ENCODE measurements at places on chromosomes 1 and 21.

DNA sequence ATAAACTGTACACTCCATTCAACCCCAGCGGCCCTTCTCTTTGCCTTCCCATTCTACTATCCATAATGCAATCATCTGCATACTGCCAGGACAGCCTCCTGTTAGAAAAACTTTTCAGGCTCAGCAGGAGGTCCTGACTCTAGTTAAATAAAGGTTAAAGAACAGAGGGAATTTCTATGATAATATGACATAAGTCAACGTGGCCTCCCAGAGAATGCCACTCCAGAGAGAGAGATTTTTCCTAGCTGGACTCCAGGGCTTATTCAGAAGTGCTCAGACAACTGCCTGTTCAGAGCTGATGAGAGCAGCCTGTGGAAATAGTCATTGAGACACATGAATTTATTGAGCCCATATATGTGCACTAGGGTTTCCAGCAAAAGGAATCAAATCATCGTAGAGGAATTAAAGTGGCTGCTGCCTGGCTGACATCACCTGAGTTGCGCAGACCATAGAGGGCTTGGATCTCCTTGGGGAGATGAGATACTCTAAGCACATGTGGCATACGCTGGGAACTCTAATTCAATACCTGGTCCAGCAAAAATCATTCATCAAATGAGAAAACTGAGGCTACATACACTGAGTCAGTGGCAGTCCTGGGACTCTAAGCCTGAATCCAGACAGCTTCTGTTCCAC is 736.2 kb downstream of the PTPRU start:
- no peak for DNase-seq

DNA sequence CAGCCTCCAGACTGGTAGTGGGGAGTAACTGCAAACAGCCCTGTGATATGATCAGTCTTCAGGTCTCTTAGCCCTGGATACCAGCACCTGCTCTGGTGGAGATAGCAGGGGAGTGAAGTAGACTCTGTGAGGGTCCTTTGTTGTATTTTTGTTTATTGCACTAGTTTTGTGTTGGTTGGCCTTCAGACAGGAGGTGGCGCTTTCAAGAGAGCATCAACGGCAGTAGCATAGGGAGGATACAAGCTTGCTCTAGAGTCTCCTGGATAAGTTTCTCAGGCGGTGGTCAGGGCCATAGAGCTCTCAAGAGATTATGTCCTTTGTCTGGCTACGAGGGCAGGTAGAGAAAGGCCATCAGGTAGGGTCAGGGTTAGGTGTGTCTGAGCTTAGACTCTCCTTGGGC is 116.4 kb downstream of the USH2A start:
- no peak for DNase-seq

GRCh38 chr21:44846485-44847260 is 26.8 kb downstream of the PTTG1IP start:
- peak; percentile 63 for DNase-seq

- no peak for DNase-seq
Observed at GRCh38 chr1:14919751-14920150, 233.8 kb upstream of the TMEM51 start.

- DNase-seq: peak; percentile 20
Observed at GRCh38 chr1:30253807-30254440, 469.5 kb downstream of the MATN1 start.

GRCh38 chr1:67754526-67754920 is 69.5 kb downstream of the GADD45A start:
- DNase-seq: no peak

GRCh38 chr1:201884425-201884824 is 4.3 kb upstream of the SHISA4 start:
- DNase-seq: no peak

DNA sequence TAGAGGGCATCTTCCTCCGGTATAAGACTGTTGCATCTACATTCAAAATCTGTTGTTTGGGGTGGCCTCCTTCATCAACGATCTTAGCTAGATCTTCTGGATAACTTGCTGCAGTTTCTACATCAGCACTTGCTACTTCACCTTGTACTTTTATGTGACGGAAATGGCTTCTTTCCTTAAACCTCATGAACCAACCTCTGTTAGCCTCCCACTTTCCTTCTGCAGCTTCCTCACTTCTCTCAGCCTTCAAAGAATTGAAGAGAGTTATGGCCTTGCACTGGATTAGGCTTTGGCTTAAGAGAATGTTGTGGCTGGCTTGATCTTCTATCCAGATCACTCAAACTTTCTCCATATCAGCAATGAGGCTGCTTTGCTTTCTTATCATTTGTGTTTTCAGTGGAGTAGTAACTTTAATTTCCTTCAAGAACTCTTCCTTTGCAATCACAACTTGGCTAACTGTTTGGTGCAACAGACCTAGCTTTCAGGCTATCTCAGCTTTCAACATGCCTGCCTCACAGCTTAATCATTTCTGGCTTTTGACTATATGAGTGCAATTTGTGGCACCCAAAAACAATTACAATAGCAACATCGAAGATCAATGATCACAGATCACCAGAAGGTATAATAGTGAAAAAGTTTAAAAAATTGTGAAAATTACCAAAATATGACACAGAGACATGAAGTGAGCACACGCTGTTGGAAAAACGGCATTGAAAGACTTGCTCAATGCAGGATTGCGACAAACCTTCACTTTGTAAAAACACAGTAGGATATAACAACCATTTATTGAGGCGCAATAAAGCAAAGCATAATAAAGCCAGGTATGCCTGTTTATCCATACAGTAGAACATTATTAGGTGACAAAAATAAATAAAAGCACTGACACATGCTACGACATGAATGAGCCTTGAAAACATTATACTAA is 56.7 kb upstream of the GFI1 start:
- DNase-seq: no peak

GRCh38 chr1:77614037-77614436 is 68.4 kb downstream of the ZZZ3 start:
- DNase-seq: no peak

DNA sequence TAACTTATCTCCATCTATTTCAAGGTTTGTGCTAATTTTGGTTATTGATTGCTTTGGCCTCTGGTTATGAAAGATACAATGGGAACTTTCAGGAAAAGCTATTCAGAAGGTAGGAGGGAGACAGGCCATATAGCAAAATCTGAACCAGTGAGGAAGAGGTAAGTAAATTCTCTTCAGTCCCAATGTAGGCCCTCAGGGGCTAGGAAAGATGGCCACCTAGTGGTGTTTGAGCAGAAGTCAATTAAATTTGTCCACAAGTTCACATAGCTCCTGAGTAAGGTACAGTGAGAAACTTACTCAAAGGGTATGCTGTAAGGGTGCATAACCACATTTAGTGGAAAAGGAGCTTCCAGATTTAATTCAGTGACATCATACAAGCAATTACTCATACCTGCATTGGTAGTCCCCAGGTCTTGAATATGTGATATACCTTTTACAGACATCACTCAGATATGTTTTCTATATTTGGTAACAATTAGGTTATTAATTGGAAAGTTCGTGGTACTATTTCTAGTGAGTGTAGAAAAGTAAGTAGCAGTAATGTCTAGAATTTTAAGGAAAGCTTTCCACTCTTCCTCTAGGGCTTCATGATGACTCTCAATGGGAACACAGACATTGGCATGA is 21.4 kb upstream of the FMO1 start:
- no peak for DNase-seq

- DNase-seq: no peak
Observed at GRCh38 chr21:36776981-36777617, 78.2 kb downstream of the SIM2 start.

DNA sequence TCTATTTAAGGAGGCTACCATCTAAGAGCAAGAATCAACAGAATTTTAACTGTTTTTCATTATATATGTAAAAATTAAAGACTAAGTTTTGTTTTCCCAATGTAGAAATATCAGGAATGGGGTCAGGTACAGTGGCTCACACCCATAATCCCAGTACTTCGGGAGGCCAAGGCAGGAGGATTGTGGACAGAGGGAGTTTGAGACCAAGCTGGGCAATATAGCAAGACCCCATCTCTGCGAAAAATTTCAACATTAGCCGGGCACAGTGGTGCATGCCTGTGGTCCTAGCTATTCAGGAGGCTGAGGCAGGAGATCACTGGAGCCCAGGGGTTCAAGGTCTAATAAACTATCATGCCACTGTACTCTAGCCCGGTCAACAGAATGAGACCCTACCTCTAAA is 5.3 kb downstream of the LRRC40 start:
- DNase-seq: no peak

DNA sequence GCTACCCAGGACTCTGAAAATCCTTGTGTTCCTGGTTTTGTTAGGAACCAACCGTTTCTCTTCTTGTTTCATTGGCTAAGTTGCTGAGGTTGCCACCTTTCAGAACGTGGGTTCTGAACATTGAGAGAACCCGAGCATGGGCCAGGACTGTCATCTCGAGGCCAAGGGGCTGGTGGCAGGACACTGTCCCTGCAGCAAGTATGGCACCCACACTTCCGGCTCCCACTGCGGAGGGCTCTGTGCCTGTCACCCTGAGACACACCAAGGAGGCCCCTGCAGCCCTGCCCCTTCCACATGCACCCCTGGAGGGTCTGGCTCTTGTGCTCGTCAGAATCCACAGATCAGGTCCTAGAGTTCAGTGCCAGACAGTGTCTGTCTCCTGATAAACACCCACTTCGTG is 39.1 kb upstream of the LRRC3 start:
- DNase-seq: no peak

DNA sequence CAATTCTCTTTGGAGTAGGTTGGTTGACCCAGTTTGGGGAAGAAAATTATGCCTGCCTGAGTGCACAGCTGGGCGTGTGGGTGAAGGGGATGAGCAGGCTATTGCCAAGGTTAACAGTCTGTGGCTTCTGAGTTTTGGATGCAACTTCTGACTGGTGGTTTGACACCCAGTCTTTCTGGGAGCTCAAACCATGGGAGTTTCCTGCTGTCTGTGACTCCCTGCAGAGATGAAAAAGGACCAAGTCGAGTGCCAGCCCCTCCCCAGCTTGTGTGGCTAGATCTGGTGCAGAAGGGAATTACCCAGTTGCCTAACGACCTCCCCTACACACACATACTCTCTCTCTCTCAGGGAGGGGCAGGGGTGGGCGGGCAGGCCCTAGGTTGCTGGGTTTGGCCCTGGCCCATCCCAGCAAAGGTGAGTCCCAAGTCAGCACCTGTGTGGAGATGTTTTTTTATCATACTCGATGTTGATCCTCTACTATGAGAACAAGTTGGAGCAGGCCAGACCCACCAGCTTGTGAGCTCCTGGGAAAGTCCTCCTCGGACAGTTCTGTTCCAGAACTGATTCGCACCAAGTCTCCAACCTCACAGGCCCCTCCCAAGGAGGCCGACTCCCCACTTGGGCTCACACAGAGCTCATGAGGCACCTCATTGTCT is 28.2 kb downstream of the PKP1 start:
- peak; percentile 86 for DNase-seq

DNA sequence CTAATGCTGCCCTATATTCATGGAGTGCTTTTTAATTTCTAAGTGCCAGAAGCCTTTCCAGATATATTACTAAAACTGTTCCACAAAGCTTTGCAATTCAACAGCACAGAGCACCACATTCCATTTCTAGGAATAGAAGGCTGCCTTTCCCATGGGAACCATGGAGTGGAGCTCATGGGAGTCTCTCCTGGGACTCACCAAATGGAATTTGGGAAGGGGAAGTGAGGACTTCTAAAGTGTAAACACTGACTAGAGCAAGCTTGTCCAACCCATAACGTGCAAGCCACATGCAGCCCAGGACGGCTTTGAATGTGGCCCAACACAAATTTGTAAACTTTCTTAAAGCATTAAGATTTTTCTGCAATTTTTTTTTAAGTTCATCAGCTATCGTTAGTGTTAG is 190.4 kb upstream of the TNR start:
- no peak for DNase-seq

Measured in RWPE2 (cell line).